ENCODE measurements at places on chromosomes 13 and 19.

DNA sequence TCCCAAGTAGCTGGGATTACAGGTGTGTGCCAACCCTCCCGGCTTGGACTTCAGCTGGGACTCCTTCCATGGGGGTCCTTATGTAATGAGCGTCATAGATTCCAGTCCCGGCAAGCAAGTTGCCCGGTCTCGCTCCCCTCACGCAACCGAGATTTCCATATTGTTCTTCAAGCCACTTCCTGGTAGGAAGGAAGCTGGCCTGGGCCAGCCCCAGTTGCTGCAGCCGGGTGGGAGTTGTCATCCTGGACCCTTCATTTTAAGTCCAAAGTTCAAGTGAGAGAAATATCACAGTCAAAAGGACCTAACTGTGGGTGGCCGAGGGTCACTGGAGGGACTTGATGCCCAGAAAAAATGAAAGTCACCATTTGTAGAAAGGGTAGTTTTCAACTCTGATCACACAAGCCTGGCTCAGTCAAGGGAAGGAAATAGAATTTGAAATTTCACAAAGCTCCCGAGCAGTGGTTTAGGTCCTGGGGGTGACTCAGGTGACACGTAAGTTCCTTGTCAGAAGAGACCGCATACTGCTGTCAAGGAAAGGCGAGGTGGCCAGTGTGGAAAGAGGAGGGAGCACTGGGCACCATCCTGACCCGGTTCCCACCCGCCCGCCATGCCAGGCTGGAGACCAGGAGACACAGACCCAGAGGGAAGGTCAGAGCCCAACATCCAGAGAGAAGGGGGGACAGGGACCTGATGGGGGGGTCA is 5.3 kb downstream of the FGF21 start:
- no peak for DNase-seq

GRCh38 chr13:59677966-59678814 is 485.5 kb downstream of the DIAPH3 start:
- no peak for DNase-seq

GRCh38 chr13:66864627-66865026 is 365.5 kb downstream of the PCDH9 start:
- DNase-seq: no peak

DNA sequence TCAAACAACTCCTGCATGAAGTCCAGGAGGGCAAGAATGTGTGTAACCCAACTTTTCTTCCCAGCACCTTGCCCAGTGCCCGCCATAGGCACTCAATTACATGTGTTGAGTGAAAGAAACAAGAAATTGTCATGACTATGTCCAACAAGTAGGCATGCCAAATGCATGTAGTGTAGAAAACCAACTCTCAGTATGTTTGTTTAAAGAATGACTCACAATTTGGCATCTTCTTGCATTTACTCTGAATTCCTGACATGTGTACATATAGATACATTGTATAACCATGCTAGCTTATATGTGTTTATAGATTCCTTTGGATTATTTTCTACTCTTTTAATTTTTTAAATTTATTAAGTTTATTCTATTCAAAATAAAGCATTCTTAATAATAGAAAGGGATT is 305.0 kb downstream of the EFNB2 start:
- no peak for DNase-seq
